Right cardiac atrium (tissue), 5 donors: ENCODE measurements at places on chromosomes 12 and 14. TPM values are rescaled to one million over a fixed set of nuclear protein-coding genes. Genes with fewer than 3 reads are reported as not detected.
A peak's percentile ranks its signal among the peaks of the same experiment; 100 is the strongest.

The HCAR2 gene
- 0.16 TPM for polyA plus RNA-seq

GRCh38 chr12:85130646-85131045 lies 94.5 kb downstream of the LRRIQ1 start:
- no peak for DNase-seq

The SLC22A17 gene
- 47.2 TPM for polyA plus RNA-seq

DNA sequence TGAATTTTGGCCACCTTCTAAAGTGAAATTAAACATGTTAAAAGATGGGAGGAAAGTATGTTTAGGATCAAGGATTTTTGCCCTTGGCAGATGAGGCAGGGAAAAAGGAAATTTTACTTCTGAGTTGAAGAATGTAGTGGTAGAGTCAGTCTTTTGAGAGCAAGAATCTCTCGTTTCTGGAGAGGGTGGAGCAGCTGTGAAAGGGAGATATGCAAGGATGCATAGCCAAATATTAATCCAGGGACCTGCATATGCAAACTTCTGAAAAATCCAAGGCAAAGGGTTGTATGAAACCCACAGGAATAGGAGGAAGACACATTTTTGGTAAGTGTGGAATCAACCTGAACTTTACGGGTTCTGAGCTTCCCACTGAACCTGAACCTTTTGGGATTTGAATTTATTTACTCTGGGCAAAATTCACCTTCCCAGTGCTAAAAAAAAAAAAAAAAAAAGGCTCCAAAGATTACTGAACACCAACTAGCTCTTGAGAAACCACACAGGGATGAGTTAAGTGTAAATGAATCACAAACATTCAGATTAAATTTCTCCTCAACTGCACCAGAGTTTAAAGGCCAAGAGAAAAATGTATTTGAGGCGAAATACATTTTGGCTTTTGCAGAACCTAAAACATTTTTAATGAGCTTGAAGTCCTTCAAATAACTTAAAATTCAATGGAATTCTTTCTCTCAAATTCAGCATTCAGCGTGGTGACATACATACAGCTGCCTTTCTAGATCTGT lies 187.1 kb upstream of the CDKN3 start:
- DNase-seq, result no peak

DNA sequence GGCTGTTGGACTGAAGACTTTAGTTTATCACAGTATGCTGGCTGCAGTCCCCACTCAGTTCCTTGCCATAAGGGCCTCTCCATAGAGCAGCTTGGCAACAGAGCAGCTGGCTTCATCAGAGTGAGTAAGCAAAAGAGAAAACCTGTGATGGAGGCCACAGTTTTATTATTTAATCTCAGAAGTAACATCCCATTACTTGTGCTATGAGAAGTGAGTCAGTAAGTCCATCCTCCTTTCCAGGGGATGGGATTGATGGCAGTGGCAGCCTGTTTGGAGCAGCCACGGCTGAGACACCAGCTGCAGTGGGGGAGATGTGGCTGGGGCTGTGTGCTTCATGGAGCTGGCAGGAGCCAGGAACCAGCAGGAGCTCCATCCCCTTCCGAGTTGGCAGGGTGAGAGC lies 138.5 kb upstream of the SRRM4 start:
- DNase-seq, result peak; percentile 29

DNA sequence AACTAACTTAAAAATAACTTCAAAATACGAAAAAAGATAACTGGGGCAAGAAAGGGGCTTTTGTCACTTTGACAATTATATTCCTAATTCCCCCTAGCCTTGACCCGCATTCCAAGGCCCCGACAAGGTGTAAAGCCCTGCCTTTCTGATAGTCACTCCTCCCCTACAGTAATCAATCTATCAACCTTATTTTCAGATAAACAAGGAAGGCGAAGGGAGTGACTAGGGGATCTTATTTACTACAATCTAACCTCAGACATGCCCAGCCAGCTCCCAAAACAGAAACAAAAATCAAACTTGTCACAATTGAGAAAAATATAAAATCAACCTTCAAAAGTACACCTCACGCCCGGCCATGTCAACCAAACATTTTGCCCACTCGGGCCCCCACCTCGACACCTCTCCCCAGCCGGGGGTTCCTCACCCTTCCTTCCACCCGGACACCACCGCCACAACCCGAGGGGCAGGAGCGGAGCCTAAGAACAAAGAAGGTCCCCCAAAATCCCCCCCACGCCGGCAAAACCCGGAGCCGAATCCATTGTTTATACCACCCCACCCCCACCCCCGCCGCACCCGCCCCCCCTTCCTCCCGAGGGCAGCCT lies 562 bp downstream of the ZFYVE1 start:
- no peak for DNase-seq

GRCh38 chr14:77375973-77376770 lies 722 bp downstream of the TMED8 start:
- DNase-seq, result peak; percentile 64
